DND-41 (cell line): ENCODE measurements at places on chromosomes 3 and 15.

DNA sequence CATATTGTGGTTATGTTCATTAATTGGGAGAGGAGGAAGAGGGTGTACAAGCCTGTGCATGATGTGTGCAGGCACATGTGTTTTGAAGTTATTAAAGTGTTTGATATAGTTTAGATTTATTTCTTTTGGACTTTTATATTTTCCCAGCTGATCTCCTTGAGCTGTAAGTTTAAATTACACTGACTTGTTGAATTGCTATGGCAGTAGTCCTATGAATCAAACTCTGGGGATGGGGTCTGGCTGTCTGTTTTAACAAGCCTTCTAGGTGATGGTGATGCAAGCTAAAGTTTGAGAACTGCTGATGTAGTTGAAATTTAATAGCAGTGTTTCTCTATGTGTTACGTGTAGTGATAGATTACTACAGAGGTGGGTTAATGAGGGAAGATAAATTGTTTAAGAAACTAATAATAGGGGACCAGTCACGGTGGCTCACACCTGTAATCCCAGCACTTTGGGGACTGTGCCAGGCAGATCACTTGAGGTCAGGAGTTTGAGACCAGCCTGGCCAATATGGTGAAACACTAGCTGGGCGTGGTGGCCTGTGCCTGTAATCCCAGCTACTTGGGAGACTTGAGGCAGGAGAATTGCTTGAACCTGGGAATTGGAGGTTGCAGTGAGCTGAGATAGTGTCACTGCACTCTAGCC is 7.0 kb downstream of the ARIH1 start:
- no peak overlapping the region for H3K4me3 ChIP-seq
- no peak for DNase-seq
- H3K36me3 ChIP-seq = peaks cover 39% of the 10 kb centered on the region
- peaks cover 24% of the 10 kb centered on the region for H3K4me1 ChIP-seq
- no peaks in the 10 kb centered on the region for H3K27me3 ChIP-seq

- H3K4me3 ChIP-seq = no peak overlapping the region
- H3K36me3 ChIP-seq = no peaks in the 10 kb centered on the region
- DNase-seq = no peak
- no peaks in the 10 kb centered on the region for H3K4me1 ChIP-seq
- H3K27ac ChIP-seq = no peak overlapping the region
Observed at GRCh38 chr3:125160606-125161371, 51.8 kb downstream of the SLC12A8 start.

GRCh38 chr3:125185805-125186204 is 26.7 kb downstream of the SLC12A8 start:
- no peaks in the 10 kb centered on the region for H3K4me1 ChIP-seq
- H3K27ac ChIP-seq = no peak overlapping the region
- no peaks in the 10 kb centered on the region for H3K36me3 ChIP-seq
- DNase-seq = no peak

DNA sequence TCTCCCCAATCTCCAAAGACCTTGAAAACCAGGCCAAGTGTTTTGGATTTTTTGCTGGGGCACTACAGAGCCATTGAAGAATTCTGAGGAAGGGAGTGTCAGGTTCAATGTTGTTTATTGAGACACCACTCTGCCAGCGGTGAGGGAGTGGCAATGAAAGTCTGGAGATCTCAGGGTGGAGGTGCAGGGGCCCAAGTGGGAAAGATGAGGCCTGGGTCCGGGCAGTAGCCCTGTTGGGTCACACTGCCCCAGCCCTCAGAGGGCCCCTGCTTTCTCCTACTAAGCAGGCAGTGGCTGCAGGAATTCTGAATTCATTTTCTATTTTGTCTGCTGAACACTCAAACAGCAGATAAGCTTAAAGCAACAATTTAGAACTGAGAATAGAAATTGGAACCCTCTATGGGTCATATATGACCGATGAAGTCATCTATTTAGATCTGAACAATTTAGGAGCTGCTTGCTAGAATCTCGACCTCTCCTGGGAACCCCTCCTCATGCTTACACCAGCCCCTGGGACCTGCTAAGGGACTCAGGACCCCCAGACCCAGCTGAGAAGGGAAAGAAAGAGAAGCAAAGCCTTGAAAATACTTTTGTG is 17.9 kb downstream of the HRH1 start:
- no peak overlapping the region for H3K4me3 ChIP-seq
- no peak overlapping the region for H3K27ac ChIP-seq
- H3K4me1 ChIP-seq = no peaks in the 10 kb centered on the region
- no peak for DNase-seq
- no peaks in the 10 kb centered on the region for H3K36me3 ChIP-seq

DNA sequence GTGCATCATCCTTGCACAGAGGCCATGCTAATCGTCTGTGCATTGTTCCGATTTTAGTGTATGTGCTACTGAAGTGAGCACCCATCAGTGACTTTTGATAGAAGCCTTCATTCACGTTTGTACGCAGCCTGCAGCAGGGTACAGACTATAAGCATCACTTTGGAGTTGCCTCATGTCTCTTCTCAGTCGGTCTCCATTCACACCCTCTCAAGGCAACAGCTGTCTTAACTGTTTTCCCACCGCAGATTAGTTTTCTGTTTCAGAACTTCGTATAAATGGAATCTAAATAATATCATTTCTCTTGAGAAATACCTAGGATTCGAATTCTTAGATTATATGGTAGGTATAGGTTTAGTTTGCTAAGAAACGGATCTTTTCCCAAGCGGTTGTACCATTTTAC is 143.2 kb downstream of the KLHL25 start:
- H3K27ac ChIP-seq = no peak overlapping the region
- peaks cover 11% of the 10 kb centered on the region; the same call in 1 of the 2 replicates for H3K36me3 ChIP-seq
- H3K4me1 ChIP-seq = no peaks in the 10 kb centered on the region
- DNase-seq = no peak
- H3K27me3 ChIP-seq = no peaks in the 10 kb centered on the region

DNA sequence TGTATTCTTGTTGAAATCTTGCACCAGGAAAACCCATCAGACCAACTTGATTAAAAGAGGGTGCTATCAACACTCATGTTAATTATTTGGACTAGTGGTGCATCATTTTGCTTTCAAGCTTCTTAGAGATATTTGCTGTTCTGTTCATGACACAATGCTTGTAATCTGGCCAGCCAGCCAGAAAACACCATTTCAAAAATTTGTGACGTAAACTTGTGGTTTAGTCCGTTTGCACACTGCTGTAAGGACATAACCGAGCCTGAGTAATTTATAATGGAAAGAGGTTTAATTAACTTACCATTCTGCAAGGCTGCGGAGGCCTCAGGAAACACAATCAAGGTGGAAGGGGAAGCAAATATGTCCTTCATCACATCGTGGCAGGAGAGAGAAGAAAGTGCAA is 374.3 kb upstream of the TGFBR2 start:
- no peak overlapping the region for H3K4me3 ChIP-seq
- no peaks in the 10 kb centered on the region for H3K36me3 ChIP-seq
- no peaks in the 10 kb centered on the region for H3K27me3 ChIP-seq
- H3K4me1 ChIP-seq = peaks cover 51% of the 10 kb centered on the region
- peak overlapping the region; percentile 62 for H3K27ac ChIP-seq
- DNase-seq = no peak

DNA sequence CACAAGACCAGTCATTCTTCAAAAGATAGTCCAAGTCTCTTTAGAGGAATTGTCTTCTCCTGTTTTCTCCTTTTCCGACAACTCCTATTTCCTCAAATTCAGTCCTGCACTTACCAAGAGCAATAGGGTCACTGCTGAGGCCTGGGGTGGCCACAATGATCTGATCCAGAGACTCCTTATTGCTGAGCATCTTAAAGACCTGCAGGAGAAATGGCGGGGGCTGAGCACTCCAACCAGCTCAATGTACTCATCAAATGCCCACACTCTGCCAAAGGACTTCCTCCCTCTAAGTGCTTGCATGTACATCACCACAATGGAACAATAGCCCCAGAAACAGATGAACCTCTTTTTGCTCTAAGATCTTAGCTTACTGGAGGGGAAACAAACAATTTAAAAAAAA is 9.6 kb downstream of the UBL7 start:
- H3K4me3 ChIP-seq = no peak overlapping the region
- no peak overlapping the region for H3K27ac ChIP-seq
- peaks cover 78% of the 10 kb centered on the region for H3K36me3 ChIP-seq
- DNase-seq = no peak

DNA sequence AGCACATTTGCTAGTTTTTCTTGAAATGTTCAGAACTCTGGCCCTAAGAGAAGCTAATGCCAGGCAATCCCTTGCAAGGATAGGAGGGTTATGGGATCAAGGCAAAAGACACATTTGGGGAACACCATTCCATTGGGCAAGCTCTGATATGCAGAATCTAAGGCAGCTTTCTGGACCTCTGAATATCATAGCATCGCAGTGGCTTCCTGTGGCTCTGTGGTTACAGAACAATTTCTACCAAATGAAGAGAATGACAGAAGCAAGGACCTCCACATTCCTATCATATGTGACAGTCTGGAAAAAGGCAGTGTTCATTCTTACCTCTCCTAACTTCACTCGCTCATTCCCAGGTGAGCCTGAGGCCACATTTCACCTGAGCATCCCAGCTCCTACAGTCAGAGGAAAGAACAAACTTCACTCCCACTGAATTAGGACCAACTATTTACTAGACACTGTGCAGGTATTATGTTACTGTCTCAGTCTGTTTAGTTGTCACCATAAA is 836.1 kb upstream of the CFAP20DC start:
- H3K4me1 ChIP-seq = peaks cover 15% of the 10 kb centered on the region
- no peak for DNase-seq
- H3K27ac ChIP-seq = no peak overlapping the region
- no peak overlapping the region for H3K4me3 ChIP-seq

DNA sequence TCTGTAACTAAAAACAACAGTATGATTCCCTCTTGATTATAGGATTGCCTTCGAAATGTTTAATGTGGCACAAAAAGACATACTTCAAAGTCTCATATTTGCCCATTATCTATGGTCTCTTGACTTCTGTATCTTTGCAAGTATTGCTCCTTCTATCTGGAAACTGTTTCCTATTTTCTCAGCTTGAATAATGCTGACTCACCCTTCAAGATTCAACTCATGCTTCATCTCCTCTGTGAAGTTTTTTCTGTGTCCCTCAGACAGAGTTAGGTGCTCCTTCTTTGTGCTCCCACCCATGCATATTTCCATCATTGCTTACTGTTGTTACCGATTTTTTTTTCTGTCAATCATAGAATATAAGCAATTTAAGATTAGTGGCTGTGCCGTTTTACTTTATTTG is 192.8 kb upstream of the ROBO1 start:
- H3K4me3 ChIP-seq = no peak overlapping the region
- H3K27me3 ChIP-seq = no peaks in the 10 kb centered on the region
- no peaks in the 10 kb centered on the region for H3K4me1 ChIP-seq
- H3K27ac ChIP-seq = no peak overlapping the region

DNA sequence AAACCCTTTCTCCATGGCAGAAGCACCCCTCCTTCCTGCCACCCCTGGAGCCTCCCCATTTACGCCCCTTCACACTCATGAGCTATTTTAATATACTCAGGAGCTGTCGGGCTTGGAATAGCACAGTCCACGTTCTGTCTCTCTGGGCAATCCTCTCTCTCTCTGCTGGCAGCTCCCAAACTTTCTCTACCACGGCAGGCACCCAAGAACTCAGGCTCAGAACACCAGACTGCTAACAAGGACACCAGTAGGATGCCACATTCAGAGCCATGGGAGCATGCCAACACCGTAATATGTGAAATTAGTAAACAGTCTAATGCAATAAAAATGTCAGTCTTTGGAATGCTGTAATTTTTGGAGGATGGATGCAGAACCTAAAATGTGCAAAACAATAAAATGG is 19.3 kb downstream of the TNFAIP8L3 start:
- no peaks in the 10 kb centered on the region for H3K36me3 ChIP-seq
- H3K27ac ChIP-seq = no peak overlapping the region
- H3K4me1 ChIP-seq = no peaks in the 10 kb centered on the region
- no peak overlapping the region for H3K4me3 ChIP-seq
- no peak for DNase-seq

- no peak overlapping the region for H3K4me3 ChIP-seq
- H3K27ac ChIP-seq = no peak overlapping the region
- H3K36me3 ChIP-seq = no peaks in the 10 kb centered on the region
- H3K27me3 ChIP-seq = no peaks in the 10 kb centered on the region
Observed at GRCh38 chr3:19702416-19703078, 231.5 kb downstream of the EFHB start.

DNA sequence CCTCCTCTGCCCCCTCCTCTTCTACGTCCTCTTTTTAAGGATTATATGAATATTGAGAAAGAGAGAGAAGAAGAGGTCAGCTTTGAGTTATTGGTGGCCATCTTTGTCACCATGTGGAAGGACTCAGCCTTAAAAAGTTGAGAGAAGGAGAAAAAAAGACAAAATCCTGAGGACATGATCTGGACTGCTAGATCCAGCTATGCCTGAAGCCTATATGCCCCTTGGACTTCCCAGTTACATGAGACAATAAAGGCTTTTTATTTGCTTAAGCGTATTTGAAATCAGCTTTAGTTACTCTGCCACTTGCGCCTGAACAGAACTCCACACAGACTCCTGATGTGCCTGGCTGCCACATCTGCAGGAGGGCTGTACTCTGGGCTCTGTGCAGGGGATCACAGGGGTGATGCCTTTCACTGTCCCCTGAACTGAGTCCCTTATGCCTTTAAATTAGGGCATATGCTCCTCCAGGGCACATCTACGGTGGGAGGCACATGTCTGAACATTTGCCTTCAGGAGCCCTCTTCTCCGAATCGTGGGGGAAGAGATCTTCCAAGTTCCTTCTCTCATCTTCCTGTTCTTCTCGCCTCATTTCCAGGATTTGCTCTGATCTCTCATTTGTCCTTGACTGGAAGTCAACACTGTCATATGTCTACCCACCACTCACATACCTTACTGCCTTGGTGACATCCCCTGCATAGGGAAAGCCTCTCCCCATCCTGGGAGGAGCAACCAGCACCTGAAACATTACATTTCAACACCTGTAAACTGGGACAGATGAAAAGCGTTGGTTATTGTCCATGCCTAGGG is 14.0 kb upstream of the PLA2G4E start:
- no peak overlapping the region for H3K4me3 ChIP-seq
- H3K27me3 ChIP-seq = peaks cover 5% of the 10 kb centered on the region
- DNase-seq = no peak
- H3K36me3 ChIP-seq = no peaks in the 10 kb centered on the region

DNA sequence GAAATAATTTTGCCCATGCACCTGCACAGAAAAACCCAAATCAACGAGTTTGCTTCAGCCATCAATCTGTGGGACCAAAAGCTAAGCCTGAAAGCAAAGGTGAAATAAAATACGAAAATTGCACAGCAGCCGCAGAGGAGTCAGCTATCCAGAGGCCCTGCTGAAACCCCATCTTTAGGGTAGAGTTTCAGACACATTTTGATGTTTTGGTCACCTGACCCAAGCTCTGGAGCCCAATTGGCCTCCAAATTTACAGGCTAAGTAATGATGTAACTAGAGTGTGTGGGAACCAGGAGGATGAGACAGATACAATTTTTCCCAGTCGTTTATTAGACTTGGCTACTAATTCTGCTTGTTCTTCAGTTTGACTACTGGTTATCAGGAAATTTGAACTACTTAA is 308.6 kb upstream of the ATP11B start:
- no peak for DNase-seq
- H3K36me3 ChIP-seq = no peaks in the 10 kb centered on the region
- H3K4me1 ChIP-seq = no peaks in the 10 kb centered on the region
- no peaks in the 10 kb centered on the region for H3K27me3 ChIP-seq
- no peak overlapping the region for H3K27ac ChIP-seq
